ENCODE measurements at places on chromosomes 1 and 21.

GRCh38 chr1:7264101-7264500, 478.8 kb downstream of the CAMTA1 start:
- DNase-seq, result no peak

- DNase-seq, result no peak
Observed at GRCh38 chr1:115400891-115401290, 62.8 kb upstream of the NGF start.

- no peak for DNase-seq
Observed at GRCh38 chr1:245419461-245419978, 264.7 kb downstream of the KIF26B start.

GRCh38 chr1:14390816-14391215, 207.7 kb upstream of the KAZN start:
- DNase-seq, result no peak

DNA sequence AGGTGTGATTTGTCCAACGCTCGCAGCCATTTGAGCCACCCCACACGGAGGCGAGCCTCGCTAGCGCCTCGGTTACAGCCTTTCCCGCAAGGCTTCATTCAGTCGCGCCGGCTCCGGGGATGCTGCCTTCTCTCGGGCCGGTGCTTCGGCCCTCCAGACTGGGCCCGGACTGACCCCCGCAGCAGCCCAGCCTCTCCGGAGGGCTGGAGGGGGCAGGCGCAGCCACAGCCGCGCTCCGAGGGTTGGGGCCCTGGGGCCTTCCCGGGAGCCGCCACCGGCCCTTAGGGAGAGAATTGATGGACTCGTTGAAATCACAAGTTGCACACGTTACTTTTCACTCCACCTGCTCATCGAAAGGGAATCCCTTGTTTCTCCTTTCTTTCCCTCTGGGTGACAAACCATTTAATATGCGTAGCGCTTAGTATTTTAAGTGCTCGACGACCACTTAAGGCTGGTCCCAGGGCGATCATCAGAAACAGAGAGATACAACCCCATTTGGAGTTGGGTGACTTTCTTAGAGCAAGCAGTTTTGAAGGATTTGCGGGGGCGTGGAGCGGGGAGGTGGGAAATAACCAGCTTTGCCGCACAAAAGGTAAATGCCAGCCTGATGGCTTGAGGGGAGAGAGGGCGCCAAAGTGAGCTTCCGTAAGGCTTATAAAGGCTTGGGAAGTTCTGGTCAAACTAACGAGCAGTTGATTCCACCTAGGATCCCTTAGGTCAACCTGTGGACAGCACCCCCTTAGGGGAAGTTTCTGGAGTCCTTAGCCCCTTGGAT, 24.6 kb upstream of the ENAH start:
- DNase-seq, result no peak

DNA sequence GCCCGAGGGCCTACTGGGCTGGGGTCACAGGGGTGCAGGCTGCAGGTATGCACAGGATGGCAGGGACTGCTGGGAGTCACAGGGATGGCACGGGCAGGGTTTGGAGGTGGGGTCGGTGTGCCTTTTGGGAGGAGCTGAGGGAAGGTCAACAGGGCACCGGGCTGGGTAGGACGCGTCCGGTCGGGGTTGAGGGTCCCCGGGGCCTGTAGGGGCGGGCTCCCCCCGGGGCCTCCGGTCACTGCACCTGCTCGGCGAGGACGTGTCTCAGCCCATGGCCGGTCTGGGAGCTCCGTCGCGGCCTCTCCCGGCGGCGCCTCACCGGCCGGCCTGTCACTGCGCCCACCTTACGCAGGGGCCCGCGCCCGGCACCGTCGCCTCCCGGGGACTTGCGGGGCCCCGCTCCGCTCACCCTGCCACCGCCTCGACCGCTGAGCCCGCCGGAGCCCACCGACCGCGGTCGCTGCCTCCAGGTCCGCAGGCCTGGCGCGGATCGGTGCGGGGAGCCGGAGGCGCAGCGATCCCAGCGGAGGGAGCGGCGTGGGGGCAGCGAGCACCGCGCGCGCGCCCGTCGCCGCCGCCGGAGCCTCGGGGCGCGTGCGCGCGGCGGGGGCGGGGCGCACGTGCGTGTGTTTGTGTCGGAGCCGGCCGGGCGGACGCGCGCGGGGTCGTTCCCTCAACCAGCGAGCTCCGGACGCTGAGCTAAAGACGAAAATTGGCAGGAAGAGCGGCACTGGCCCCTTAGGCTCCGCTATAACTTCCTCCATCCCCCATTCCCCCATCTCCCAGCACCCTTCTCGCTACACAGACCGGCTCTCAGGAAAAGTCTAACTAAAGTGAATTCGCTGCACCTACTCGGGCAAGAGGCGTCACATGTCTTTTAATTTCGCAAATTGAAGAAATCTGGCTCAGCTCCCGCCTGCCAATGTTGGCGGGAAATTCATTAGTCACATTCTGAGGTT, at the start of gene AMIGO1:
Gene AMIGO1, minus strand, starts transcription at position 552 of the 959 bp plus-strand sequence. CDS start 815 bp downstream, outside the sequence.
- DNase-seq, result peak; percentile 58

- no peak for DNase-seq
Observed at GRCh38 chr1:66549017-66549416, 15.1 kb downstream of the SGIP1 start.

- DNase-seq, result no peak
Observed at GRCh38 chr1:172605641-172606040, 53.3 kb upstream of the FASLG start.

DNA sequence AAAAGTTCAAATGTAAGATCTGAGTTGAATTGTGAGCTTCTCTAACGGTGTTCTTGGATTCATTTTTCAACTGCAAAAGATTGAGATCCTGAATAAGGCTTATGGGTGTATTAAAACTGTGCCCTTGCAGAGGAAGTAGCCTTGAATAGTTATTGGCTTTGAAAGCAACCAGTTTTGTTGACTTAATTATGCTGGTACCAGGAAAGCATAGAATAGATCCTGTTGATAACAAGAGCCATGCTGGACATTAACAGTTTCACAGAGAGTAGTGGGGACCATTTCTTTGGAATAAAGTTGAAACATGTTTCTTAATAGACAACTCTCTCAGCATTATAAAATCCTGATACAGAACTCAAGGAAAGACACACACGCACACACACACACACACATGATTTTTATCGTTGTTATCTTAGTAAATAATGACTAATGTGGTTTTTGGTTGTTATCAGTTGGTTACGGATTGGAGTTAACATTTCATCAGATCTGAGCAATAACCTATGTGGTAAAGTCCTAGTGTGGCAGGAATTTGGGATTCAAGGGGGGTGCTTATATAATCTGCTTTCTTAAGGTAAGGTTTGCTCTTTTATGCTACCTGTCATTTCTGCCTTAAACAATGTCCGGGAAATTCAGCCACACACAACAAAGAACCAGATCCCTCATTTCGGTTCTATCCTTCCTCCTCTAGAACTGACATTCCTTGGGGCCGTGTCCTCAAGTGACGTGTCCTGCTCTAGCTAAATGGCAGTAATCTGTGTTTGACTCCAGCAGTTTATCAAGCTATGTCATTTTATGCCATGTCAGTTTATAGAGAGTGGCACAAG, 330.9 kb downstream of the CHRM3 start:
- peak; percentile 25 for DNase-seq

GRCh38 chr1:14872762-14873161, 274.3 kb downstream of the KAZN start:
- DNase-seq, result no peak

- no peak for DNase-seq
Observed at GRCh38 chr1:61687901-61688300, 37.0 kb downstream of the TM2D1 start.

DNA sequence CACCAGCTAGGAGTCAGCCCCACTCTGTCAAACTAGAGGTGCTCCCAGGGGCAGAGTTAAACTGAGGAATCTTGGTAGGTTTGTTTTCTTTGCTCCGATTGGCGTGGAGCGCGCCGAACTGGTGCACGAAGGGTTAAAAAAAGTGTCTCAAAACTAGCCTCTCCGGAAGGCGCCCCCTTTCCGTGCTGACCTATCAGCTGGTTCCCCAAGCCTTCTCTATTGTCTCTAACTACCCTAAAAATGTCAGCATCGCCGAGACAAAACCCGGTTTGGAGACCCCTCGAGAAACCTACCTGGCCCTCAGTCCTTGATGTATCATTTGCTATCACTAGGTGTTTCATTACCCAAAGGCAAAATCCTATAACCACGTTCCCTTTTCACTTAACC, 2.2 kb downstream of the TGFB2 start:
- DNase-seq, result no peak

DNA sequence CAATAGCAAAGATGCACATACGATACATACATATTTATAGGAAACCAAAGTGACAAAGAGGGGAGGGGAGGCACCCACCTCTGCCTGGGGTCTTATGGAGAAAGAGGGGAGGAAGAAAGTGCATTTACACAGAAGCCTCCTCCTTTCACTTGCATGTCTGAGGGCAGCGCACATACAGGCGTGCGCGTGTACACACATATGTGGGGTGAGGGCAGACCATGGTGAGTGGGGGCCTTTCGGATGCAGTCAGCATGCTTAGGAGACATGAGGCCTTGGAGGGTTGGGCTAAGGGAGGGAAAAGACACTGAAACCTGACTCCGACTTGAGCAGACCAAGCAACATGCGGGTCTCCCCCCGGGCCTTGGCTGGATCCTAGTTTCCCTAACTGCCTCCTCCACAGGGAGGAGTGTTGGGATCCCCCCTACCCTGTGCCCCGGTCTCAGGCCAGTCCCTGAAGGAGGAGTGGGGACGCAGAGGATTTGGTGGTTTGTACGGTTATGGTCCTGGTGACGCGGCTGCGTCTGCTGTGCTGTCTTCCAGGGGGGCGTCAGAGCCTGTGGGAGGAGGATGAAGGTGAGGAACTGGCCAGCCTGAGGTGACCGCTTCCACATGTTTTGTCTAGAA, 15.2 kb downstream of the LRRC71 start:
- no peak for DNase-seq

DNA sequence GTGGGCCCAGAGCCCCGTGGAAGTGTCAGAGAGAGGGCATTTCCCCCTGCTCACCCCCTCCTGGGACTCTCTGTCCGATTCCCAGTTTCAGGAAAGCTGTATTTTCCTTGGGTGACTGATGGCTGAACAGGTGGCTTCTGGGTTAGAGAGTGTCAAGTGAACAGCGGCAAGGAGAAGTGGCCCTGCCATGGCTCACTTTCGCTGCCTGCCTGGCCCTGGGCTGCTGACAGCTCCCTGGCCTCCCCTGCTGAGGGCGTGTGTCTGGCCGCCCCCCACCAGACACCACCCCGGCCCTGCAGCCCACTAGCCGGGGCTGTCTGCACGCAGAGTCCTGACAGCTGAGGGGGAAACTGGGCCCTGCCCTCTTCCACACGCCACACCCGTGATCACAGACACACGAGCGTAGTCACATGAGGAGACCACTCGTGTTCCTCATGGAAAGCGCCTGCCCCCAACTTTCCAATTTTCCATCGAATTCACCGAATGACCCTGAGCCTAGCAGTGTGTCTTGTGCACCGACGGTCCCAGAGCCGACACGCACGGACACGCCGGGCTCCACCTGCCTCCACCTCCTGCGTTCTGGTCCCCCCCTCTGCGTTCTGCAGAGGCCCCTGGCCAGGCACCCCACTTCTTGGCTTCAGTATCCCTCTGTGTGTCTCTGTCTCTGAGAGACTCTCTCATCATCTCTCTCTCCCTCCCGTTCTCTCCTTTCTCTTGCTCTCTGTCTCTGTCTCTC, 60.6 kb upstream of the CASZ1 start:
- DNase-seq, result no peak

GRCh38 chr1:16464917-16465625, 24.5 kb downstream of the NECAP2 start:
- DNase-seq, result no peak

Data from central memory CD4-positive, alpha-beta T cell (primary cell).